ENCODE measurements at places on chromosomes 3 and 15.

DNA sequence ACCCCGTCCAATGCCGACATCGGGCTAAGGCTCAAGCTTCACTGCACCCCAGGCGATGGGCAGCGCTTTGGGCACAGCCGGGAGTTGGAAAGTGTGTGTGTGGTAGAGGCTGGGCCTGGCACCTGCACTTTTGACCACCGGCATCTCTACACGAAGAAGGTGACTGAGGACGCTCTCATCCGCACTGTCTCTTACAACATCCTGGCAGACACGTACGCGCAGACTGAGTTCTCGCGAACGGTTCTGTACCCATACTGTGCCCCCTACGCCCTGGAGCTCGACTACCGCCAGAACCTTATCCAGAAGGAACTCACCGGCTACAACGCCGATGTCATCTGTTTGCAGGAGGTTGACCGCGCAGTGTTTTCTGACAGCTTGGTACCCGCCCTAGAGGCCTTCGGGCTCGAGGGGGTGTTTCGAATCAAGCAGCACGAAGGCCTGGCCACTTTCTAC lies 1.0 kb downstream of the PDE12 start:
- peak; percentile 29 for DNase-seq

DNA sequence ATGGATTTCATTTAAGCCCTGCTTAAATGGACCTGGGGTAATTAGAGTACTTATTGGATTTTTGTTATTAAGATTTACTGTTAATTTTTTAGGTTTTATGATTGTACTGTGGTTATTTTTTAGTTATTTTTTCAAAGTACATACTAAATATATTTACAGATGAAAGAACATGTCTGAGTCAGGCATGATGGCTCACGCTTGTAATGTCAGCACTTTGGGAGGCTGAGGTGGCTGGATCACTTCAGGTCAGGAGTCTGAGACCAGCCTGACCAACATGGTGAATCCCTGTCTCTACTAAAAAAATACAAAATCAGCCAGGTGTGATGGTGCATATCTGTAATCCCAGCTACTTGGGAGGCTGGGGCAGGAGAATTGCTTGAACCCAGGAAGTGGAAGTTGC lies 16.2 kb upstream of the RPL24 start:
- no peak for DNase-seq

- DNase-seq = no peak
Observed at GRCh38 chr15:87877822-87878542, 378.6 kb downstream of the NTRK3 start.

DNA sequence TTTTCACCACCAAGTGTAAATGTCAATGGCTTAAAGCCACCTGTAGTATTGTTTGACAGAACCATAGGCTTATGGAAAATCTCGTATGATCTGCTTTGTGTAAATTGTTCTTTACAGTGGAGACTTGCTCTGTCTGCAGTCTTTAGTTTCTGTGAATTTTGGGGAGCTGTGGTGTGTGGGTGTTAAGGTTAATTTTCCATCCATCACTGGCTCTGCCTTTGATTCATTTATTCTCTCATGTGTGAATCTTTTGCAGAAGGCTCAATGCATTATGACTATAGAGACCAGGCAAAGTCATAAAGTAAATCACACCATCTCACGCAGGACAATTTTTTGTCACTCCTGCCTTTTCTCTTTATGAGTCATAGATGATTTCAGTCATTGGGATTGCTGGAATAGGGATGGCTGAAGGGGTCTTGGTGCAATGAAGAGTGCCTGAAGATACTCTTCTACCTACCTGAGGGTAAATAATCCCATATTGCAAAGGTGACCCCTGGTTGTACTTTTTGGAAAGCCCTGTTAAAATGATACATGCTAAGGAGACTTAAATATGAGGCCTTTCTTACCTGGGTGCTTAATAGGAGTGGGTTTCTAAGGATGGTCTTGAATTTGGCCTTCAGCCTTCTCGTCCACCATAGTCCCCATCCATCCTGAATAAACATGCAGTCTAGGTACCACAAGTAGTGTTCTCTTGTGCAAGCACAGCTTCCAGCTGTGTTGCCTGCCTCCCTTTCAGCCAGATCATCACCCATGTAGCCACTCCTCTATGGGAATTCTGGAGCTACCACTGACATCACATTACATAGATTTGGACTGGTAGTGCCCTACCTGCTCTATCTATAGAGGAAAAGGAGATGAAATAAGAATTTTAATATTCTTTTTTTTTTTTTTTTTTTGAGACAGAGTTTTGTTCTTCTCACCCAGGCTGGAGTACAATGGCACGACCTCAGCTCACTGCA lies 14.3 kb downstream of the TGFBR2 start:
- DNase-seq = no peak
